ENCODE measurements at places on chromosomes 11 and 22.
A peak's percentile ranks its signal among the peaks of the same experiment; 100 is the strongest.

DNA sequence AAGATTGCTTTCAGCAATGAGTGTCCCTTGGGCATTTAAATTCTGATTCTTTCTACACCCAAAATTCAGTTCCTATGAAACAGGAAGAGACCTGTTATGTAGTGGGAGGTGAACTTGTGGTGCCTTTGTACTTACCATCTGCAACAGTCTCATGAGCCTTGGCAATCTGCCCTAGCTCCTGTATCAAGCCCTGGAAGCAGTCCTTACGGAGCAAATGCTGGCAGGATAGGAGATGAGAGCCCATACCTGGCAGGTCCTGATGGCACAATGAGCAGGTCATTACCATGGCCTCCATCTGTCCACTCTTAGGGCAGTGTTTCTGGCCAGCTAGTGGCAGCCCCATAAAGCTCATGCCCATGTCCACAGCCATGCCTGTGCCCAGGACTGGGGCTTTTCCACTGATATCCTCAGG is 10.8 kb downstream of the TRIM66 start:
- DNase-seq: peak; percentile 24

DNA sequence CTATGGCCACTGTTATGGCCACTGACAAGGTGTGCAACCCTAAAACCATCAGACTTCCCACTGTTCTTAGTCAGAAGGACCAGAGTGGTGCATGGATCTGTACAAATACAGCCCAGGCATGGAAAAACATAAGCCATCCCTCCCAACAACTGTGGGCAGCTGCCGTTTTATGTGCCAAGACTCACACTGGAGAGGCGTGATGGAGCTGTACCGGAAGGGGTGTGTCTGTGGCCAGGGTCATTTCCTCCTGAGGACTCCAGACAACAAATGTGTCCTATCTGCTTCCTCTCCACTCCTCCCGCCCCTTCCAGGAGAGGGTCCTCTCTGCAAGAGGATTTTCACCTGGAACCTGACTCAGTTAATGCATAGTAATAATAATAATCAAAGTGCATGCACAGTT is 29.5 kb downstream of the KCNJ1 start:
- DNase-seq: no peak

DNA sequence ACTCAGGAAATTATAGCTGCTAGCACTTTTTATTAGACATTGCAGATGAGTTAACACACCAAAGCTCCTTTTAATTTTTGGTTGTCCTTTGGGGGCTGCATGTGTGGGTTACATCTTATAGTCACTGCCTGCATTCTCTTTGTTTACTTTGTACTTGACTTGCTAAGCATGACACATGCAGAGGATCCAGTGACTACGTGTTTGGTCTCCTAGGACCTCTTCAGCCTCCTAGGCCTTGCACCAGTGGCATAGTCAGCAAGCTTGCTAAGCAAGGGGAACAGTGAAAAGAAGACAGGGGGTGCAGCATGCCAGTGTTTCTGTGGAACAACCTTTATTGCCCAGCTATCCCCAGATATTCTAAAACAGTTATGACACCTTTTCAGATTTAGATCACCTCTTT is 108.2 kb downstream of the PAX6 start:
- peak; percentile 16 for DNase-seq

GRCh38 chr11:45847911-45848316 is 639 bp downstream of the CRY2 start:
- no peak for DNase-seq

DNA sequence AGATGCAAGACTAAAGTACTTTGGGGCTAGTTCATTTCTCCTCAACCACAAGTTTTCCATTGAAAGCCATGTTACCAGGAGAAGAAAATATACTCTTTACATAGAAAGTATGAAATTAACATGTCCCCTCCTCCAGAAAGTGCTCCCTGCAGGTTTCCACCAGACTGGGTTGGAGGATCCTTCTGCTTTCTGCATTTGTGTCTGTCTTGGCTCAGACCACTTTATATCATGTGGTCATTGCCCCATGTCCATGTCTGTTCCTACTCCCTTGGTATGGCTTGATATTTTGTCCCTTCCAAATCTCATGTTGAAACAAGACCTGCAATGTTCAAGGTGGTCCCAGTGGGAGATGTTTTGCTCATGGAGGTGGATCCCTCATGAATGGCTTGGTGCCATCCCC is 28.4 kb upstream of the ACER3 start:
- DNase-seq: no peak

DNA sequence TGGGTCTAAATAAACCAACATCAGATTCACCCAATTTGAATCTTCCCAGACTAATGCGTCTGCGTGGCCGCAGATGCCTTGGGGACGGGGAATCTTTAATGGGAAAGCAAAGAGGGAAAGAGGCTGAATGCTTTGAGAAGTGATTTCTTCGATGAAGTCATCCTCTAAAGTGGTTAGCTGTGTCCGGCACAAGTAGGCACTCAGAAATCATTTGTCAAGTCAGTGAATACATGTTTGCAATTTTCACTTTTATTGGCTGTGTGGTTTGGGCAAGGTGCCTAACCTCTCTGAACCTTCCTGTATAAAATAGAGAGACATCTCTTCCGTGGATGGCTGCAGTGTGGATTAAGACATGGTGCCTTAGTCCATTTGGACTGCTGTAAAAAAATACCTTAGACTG is 19.7 kb upstream of the IFT27 start:
- no peak for DNase-seq

- no peak for DNase-seq
These were observed 18.3 kb upstream of the MICAL3 start for GRCh38 chr22:18042685-18043084.

- DNase-seq: no peak
These were observed 94.2 kb upstream of the YWHAH start for GRCh38 chr22:31850135-31850534.

- DNase-seq: no peak
These were observed 6.8 kb upstream of the TPBGL start for GRCh38 chr11:75233754-75234172.

DNA sequence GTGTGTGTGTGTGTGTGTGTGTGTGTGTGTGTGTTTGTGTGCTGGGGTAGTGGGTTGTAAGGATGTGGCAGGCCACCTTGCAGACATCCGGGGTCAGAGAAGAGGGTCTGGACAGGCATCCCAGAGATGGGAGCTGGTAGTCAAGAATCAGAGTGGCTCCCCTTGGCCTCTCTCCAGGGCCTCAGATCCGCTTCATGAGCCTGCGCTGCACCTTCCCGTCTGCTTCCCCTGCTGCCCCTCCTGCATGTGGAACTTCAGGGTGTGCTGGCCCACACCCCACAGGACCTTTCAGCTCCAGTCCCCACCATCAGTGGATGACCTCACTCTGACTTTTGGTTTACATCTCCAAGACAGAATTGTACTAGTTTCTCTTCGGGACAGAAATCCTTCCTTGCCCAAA is 31.2 kb downstream of the TREH start:
- DNase-seq: no peak

- DNase-seq: no peak
These were observed 184.6 kb upstream of the CARD18 start for GRCh38 chr11:105324156-105324555.

DNA sequence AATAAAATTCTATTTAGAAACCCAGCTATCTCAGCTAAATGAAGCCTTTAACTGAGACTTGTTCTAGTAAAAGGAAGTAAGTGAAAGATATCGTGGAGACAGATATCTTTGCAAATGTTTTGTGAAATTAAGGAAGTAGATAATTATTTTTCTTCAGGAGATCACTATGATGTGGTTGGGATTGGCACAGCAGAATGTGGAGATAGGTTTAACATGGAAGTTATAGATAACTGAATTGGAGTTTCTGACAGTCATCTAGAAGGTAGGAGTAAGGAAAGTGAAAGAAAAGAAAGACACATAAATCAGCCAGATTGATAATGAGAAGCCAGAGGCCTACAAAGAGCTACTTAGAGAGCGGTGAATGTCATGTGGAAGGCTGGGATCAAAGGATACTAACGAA is 4.7 kb upstream of the CASP5 start:
- DNase-seq: no peak

GRCh38 chr22:41841085-41841712 is 8.3 kb downstream of the SREBF2 start:
- DNase-seq: no peak

DNA sequence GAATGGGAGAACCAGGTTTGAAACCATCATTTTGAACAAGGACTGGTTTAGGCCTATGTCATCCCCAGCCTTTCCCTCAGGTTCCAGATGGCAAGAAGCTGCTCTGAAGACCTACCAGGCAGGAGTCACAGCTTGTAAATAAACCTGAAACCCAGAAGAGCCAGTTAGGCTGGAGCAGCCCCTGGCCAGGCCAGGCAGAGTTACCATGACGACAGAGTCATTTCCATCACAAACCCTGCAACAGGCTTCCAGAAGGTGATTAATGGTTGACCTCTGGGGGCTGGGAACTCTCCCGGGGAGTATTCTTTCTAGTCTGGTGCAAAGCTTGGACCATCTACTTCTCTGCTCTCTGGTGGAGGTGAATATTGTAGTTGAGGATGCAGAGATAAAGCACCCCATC is 164.1 kb upstream of the NCAM1 start:
- DNase-seq: no peak

- no peak for DNase-seq
These were observed 2.6 kb upstream of the RAB3IL1 start for GRCh38 chr11:61919705-61920631.

DNA sequence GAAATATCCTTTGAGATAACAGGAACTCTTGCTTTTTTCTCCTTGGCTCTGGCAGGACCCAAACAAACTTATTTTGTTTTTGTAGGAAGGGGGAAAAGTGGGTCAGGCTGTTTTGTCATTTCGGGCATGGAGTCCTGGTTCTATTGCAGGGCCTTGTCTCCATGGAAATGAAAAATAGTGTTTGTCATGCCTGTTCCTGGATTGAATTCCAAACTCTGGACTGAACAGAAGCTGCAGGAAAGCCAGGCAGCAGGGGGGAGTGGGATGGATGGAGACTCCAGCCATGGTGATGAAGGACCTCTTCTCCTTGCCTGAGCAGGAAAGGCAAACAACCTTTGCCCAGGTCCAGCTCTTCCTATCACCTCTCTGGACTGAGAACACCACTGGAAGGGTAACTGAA is 87.0 kb downstream of the SCN3B start:
- no peak for DNase-seq

DNA sequence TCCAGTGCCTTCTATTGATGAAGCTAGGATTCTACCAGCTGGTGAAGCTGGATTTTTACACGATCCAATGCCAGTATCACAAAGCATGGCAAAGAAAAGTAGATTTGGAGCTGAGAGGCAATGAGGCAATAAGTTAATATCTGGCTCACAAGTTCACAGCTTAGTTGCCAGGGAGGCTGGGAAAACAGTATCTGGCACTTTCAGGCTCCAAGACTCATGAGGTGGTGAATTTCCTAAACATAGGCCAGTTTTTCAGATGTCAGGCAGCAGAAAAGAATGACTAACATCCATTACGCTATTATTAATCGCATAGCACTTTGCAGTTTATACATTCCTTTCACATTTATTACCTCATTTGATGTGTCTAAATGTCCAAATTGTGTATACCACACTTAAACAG is 122.7 kb downstream of the GRIA4 start:
- no peak for DNase-seq

DNA sequence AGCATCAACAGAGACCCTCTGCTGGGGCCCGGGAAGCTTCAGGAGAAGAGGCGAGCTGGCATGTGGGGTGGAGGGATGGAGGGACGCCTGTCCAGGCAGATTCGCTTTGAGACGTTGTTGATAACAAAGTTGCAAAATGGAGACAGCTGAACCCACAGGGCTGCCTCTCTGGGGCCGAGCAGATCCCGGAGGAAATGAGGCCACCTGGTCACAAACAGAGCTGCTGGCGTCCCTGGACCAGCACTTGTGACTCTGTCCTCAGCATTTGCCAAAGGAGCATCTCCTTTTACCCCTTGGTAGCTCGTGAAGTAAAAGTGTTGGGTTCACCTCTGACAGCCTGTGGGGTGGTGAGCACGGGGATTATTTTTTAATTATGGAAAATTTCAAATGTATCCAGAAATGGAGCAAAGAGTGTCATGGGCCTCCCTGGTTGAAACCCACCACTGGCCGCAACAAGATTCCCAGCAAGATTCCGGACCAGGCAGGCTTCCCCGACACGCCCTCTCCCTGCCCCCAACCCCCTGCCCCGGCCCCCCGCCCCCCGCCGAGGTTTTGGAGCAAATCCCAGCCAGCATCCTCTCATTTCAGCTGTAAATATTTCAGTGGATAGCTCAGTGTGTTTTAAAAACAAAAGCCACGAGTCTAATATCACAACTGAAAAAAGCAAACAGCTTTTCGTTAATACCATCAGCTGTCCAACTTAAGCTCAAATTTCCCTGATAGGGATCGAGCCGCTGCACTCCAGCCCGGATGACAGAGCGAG is 20.3 kb downstream of the GRAMD4 start:
- DNase-seq: no peak

GRCh38 chr22:27670701-27671412 is 130.7 kb downstream of the MN1 start:
- no peak for DNase-seq

GRCh38 chr11:91653079-91653754 is 571.4 kb upstream of the FAT3 start:
- DNase-seq: no peak

GRCh38 chr11:32259641-32260081 is 168.8 kb downstream of the RCN1 start:
- no peak for DNase-seq

GRCh38 chr11:134901542-134901941 is 489.5 kb upstream of the B3GAT1 start:
- no peak for DNase-seq

DNA sequence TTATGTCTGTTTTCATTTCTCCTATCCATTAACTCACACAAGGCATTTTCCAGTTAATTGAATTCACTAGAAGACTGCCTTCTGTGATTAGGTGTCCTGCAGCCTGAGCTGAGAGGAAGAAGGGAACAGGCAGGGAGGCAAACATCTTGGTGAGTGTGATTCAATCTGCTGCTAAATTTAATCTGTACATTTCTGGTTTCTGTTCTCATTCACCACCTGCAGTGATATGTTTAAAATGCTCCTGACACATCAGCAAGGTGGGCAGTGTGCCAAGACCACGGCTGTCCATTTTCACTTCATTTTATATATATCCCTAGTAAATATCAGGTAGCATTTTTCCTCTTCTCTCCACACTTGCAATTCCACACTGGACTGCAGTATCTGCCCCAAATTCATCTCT is 416.5 kb downstream of the TMEM135 start:
- DNase-seq: no peak

GRCh38 chr22:37510091-37510490 is 9.1 kb downstream of the CARD10 start:
- no peak for DNase-seq

DNA sequence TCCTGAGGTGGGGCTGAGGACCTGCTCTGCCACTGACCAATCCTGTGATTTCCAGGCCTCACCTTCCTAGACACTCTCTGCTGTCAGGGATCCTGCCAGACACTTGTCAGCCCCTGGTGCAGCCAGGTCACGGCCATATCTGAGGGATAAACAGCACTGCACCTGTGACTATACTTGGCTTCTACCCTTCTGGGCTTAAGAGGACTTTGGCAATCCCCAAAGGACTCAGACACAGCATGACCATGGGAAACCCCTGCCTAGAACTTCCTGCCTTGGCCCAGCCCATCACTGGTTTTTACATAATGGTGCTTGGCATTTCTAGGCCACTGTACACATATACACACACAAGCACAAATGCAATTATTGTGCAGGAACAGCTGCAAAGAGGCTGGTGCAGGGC is 11.6 kb upstream of the OLFML1 start:
- no peak for DNase-seq

Data from NCI-H774 (cell line).